ENCODE measurements at places on chromosomes 4 and X.
A peak's percentile ranks its signal among the peaks of the same experiment; 100 is the strongest.

DNA sequence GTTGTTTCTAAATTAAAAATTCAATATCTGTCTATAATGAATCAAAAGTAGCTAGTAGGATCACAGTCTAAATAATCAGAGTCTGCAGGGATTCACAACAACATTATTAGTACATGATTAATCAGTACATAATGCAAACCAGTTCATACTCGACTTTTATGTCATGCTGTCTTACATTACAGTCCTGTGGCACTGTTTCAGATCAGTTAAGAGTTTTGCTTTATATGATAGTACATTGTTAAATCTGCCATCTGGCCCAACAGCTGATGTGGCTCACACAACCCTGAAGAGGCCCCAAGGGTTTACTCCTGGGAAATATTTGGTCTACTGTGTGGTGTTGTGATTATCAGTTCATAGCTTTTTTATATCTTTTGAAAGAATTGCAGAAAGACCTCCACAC lies 247.1 kb upstream of the ETNPPL start:
- DNase-seq = no peak

DNA sequence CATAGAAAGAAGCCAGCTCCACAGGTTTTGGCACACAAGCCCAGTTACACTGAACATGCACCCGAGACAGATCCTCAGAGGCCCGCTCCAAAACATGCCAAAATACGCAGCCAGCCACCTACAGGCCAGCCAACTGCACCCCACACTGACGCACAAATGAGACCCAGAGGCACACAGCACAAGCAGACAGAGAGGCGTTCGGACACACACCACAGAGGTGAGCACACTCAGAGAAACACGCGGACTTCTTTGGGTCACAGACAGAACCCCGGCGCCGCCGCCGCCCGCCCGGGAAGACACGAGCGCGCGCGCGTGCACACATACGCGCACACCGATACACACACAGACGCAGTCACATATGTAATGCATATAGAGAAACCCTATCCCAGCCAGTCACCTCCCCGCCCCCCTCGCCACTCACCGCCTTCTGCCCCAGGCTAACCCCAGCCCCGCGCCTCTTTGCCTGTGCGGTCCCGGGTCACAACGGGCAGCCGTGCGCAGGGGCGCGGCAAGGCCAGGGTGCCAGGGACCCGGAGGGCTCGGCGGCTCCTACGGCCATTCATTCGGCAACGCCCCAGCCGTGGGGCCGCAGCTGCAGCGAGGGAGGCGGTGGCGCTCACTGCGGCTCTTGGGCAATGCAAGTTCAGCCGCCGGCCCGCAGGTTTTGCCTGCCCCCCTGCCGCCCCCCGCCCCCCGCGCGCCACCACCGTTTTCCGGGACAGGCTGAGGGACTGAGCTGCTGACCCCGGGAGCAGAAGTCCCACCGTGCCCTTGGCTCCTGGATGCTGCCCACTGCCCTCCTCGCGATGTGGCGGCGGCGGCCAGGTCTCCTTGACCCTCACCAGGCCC lies 553 bp downstream of the SEPTIN6 start:
- DNase-seq = peak; percentile 68

DNA sequence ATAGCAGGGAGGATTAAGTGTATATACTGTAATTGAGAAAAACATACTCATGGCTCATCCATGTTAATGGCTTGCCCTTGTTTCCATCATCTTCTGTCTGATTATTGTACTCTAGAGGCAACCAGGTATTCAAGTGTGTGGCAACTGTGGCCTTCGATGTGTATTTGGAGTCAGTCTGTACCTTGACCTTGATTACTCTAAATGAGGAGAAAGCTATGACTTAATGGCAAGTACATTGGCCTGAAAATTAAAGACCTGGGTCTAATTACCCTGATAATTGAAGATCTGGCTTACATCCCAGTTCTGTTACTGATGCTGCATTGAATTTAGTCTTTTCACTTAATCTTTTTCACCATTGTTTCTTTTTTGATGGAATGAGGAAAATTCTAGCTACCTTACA lies 409.2 kb downstream of the CCSER1 start:
- DNase-seq = no peak

DNA sequence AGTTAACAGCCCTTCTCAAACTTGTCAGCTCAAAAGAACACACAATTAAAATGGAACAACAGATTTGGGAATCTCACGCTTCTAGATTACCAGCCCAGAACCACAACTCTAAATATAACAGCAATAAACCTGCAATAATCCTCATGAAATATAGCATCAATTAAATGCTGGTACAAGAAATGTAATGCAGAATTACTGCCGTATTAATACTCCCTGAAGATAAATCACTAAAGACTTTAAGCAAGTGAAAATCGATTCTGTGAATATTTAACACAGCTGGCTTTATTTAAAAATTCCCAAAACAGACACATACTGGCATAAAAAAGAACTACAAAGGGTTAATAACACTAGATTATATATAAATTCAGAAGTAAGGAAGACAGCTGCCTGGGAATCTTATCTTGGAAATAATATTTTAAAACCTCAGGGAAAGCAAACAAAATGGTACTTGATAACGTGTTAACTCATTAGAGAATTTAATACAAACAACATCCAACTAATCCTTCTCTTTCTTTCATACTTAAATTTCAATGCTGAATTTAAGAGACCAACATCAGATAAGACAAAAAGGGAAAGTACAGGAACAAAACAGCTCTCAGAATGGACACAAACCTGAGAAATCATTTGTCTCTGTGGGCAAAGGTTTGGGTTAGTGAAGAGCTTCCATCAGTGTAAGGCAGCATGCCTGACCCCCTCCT lies 34.7 kb downstream of the APBB2 start:
- DNase-seq = no peak

GRCh38 chrX:103367502-103367901 lies 8.8 kb upstream of the BEX3 start:
- DNase-seq = no peak
